NCI-H1105 treated with DMSO at 0.1 percent for 48 hours (cell line): ENCODE measurements at places on chromosomes 4 and X.

GRCh38 chr4:40812386-40812785 lies 62.6 kb downstream of the NSUN7 start:
- no peak for DNase-seq

DNA sequence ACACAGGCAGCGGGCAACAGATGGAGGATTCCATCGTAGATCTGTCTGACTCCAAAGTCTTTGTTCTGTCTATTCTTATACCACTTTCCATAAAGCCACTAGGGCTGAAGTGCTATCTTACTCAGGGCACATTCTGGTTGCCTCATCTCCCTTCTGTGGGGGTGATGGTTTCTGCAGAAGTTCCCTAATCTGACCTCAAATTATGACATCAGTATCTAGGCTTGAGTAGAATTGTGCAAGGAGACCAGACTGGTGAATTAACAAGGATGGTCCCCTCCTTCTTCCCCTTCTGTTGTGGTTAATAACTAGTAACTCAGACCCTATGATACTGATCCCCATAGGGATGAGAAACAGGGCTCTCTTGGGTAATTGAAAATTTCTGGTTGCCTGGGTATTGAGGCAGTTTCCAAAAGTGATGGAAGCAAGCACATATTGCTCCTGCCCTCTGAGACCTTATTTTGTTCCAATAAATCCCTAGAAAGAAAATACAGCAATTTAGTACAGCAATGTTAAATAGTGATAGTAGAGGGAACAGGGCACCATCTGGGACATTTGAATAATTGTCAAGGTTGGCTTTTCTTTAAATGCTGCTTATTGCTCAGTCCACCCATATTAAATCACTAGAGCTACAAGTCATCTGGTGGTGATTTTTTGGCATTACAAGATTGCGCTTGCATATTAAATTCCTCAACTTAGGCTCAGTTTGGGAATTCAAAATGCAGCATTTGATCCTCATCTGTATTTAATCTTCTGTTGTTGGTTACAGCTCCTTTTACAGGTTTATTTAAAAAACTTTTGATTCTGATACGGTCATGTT lies 57.3 kb upstream of the AP1S2 start:
- no peak for DNase-seq

DNA sequence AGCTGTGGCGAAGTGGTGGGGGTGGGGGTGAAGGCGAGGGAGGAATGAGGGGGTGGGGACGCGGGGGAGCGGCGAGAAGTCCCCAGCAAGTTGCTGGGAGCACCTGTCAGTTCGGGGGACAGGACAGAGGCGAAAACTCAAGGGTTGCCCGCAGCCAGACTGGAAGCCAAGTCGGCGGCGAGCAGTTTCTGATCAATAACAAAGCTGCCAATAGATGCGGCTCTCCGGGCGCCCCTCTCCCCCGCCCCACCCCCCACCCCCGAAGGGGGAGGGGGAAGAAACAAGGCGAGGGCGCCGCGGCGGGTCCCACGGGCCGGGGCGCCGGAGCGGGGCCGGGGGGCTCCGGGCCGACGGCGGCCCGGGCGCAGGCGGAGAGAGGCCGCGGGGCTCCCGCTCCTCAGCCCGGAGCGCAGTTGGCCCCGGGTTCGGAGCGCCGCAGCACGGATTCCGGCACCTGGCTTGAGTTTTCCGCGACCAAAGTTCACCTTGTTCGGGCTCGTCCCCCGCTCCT lies 379 bp downstream of the PDGFC start:
- DNase-seq, result no peak

DNA sequence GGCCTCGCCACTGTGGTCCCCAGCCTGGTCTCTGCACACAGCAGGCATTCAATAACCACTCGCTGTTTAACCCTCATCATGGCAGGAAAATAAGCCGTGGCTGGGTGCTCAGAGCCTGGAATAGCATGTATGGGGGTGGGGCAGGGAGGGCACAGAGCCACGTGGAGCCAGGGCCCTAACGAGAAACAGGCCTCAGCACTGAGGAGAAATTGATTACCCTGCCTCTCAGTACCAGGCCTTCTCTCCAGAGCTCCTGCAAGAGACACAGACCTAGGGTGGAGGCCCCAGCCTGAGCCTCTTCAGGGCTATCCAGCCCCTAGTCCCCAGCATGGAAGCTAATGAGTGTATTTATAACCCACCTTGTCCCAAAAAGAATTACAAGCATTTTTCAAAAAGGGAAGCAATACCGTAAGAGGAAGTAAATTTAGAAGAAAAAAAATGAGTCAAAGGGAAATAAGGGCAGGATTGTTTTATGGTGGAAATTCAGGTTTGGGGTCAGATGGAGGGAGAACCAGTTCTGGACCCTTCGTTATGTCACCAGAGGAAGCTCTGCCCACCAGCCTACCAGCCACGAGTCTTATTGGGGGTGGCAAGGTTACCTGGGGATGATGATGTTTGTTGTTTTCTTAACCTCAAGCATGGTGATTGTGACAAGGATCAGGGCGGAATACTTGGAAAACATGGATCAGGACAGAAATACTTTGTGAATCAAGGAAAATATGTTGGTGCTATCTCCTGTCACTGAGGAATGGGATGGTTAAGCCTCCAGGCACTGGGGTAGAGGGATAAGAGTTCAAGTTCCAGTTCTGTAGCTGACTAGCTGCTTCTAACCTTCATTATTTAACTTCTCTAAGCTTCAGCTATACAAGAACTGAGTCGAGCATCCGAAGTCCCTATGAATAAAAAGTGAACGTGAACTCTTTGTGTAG lies 101.9 kb upstream of the RBPJ start:
- DNase-seq, result no peak

- DNase-seq, result no peak
Observed at GRCh38 chrX:139094671-139095592, 383.4 kb upstream of the FGF13 start.

GRCh38 chrX:53474707-53475106 lies 40.5 kb upstream of the HSD17B10 start:
- no peak for DNase-seq

GRCh38 chrX:40933706-40934425 lies 151.4 kb upstream of the USP9X start:
- no peak for DNase-seq

DNA sequence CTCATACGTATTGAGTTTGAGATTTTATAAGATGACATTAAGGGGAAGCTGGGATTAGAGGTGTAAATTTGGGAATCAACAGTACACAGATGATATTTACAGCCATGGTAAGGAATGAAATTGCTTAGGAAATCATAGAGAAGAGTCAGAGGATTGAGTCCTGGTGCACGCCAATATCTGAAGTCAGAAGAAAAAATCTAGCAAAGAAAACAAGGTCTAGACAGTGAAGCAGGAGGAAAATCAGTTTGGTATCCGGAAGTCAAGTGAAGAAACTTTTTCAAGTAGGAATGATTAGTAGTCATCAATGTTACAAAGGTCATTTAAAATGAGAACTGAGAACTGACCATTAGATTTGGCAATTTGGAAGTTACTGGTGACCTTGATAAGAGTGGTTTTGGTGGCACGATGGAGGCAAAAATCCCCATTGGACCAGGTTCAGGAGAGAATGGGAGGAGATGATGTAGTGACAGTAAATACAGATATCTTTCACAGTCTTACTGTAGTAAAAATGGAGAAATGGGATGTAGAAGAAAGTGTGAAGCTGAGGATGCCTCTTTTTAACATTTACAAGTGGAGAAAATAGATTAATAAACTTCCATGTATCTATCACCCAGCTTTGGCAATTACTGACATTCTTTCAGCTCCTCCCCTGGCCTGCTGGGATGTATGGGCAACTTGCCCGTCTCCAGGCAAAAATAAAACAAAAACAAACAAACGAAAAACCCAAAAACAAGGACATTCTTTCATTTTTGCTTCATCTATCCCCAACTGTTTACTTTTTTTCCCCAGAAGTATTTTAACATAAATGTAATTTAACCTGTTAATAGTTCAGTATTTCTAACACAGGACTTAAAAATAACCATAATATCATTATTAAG lies 11.4 kb upstream of the GPR34 start:
- DNase-seq, result no peak

DNA sequence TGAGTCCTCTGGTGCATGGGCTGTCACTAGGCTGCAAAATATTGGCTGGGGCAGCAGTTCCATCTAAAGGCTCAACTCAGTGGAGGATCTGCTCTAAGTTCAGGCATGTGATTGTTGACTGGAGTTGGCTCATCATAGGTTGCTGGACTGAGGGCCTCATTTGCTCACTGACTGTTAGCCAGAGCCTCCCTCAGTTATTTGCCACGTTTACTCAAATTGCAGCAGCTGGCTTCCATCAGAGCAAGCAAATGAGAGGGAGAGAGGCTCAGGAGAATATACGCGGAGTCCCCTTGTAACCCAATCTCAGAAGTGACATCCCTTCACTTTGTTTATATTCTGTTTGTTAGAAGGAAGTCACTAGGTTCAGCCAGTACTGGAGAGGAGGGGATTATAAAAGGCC lies 54.1 kb downstream of the BMP3 start:
- DNase-seq, result no peak

- peak; percentile 0 for DNase-seq
Observed at GRCh38 chrX:9420275-9421265, 44.3 kb upstream of the TBL1X start.

- DNase-seq, result no peak
Observed at GRCh38 chr4:182015893-182016292, 227.3 kb upstream of the TENM3 start.

GRCh38 chr4:67103001-67103747 lies 442.1 kb downstream of the CENPC start:
- DNase-seq, result no peak

GRCh38 chr4:56182356-56182755 lies 204.9 kb downstream of the AASDH start:
- no peak for DNase-seq

GRCh38 chrX:2185341-2186082 lies 315.3 kb downstream of the DHRSX start:
- DNase-seq, result no peak

DNA sequence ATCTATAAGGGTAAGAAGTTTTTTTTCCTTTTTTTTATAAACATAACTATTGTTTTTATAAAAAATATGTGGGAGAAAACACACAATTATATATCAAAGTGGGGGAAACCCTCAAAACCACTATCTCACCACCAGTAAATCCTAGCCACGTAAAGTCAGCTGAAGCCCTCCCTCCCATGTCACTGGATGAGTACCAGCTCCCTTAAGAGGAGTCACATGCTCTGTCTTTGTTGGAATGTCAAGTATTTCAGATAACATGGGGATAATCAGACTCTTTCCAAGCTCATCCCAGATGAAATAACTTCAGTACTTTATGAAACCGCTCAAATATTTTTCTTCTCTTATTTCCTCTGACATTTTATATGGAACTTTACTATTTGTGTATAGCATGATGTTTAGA lies 2.4 kb downstream of the MYOZ2 start:
- no peak for DNase-seq

DNA sequence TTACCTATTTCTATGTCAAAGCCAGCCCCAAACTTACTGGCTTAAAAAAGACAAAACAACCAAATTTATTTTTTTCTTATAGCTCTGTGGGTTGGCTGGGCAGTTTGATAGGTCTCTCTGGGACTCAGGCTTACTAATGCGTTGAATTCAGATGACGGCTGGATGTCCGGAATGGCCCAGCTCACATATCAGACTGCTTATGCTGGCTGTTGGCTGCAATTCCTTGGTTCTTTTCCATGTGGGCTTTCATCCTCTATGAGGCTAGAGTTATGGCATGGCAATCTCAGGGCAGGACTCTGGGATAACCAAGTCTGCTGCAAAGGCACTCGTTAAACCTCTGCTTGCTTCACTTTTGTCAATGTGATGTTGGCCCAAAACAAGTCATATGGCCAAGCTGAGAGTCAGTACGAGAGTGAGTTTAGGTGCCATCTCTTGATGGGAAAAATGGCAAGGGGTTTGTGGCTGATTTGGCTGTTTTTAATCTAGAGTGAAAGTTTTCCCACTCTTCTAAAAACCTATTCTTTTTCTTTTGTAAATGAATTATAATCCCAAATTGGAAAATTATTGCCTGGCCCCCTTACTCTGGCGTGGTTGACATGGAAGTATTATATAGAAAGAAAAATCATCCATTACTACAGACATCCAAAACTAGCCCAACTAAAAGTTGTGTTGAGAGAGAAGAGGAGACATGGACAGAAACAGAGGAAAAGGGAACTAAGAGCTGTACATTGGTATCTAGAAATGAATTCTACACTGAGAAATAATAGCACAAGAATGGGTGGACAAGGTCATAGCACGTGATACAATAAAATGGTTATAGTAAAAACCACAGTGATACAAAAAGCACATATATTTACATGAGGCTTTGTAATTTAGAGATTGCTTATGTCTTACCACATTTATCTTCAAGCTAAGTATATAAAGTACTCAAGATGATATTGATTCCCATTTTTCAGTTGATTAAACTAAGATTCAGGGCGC lies 6.6 kb downstream of the PRIMPOL start:
- no peak for DNase-seq

- no peak for DNase-seq
Observed at GRCh38 chr4:28702571-28702970, 1841.9 kb downstream of the STIM2 start.

GRCh38 chr4:109588176-109588575 lies 28.1 kb downstream of the MCUB start:
- DNase-seq, result no peak

DNA sequence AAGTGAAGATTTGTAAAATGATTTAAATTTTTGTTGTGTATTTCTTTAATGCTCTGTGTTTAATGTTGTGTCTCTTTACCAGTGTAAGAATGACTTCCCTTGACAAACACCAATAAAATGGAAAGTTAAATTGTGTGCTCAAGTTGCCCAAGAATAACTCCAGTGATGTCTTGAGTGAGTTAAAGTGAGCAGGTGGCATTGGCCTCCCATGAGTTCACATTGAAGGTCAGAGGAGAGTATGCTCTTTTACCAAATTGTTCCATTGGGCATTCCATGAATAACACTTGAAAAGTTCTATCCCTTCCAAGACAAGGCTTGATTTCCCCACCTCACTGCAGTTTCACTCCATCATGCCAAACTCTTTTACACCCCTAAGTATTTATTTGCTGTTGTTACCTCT lies 4.5 kb downstream of the ANXA5 start:
- DNase-seq, result no peak

GRCh38 chr4:98802770-98803198 lies 126.1 kb downstream of the EIF4E start:
- DNase-seq, result no peak

GRCh38 chr4:140100771-140101170 lies 53.2 kb downstream of the MAML3 start:
- DNase-seq, result no peak

- DNase-seq, result no peak
Observed at GRCh38 chr4:120753854-120754253, 168.7 kb downstream of the PRDM5 start.
